ENCODE measurements at places on chromosomes 13 and 19.

DNA sequence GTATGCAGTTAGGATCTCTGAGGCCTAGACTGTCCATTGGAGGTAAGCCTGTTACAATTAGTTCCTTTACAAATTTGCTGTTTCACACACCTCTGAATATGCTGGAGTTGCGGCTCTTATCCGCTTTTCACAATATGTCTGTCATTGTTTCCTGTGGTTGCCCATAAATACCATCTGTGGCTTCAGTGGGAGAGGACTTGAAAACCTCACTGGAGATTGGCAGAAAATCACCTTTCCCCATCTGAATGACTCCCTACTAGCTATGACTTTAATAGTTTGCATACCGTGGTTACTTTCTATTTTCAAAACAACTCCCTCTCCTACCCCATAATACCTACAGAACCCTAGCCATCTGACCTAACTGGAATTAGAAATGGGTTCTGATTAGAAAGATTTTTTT lies 454.3 kb downstream of the PCDH17 start:
- DNase-seq = no peak

- DNase-seq = no peak
Measured at GRCh38 chr13:42007844-42008243, 40.6 kb upstream of the DGKH start.

DNA sequence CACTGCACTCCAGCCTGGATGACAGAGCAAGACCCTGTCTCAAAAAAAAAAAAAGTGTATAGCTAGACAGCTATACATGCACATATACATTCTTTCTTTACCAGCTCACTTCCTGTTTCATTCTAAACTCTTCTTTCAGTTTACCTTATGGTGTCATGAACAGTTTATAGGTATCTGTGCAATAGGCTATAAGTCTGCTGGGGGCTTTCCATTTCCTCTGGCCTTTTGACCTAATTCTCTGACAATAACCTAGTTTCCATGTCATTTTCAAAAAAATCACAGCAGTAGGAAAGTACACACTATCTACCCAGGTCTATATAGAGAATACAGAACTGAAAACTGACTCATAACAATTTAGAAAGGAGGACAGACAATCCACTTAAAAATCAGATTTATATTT lies 24.4 kb upstream of the URAD start:
- DNase-seq = no peak

DNA sequence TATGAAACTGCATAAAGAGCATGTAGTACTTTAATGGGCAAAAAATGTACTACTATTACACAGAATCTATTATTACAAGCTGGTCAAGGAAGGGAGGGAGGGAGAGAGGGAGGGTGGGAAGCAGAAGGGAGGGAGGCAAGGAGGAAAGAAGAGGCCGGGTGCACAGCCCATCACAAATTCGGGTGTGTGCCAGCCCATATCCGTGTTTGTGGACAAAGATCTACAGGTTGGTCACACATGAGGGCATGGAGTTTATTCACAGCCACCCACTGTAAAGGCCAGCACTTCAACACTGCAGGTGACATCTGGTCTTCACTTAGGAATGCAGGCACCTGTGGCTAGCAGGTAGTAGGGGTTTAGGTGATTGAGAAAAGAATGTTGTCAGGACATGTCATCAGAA lies 352.5 kb upstream of the NBEA start:
- DNase-seq = no peak

DNA sequence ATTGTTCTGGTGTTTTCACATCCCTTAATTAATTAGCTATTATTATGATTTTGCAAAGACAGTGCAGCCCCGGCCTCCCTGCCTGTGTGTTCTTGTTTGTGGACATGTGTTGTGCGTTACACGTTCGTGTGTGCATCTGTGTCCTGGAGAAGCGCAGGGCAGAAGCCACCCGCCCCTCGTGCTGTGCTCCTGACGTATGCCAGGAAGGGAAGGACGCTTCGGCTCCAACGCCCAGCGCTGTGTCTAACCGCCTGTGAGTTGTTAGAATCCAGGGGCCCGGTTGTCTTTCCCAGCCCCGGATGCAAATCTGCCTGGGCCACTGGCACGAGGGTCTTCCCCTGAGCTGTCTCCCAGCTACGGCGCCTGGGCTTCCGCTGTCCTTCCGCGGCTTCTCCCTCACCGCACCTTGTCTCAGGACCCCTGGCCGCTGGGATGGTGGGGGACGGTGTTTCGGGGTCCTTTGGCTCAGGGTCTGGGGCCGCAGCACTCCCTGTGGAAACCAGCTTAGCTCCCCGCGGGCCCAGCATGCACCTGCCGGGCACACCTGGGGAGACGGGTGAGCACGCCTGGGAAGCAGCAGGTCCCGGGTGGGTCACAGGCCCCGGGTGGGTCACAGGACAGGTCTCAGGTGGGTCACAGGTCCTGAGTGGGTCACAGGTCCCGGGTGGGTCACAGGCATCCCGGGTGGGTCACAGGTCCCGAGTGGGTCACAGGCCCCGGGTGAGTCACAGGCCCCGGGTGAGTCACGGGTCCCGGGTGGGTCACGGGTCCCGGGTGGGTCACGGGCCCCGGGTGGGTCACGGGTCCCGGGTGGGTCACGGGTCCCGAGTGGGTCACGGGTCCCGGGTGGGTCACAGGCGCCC lies 51.5 kb downstream of the GAS6 start:
- DNase-seq = no peak

- no peak for DNase-seq
Measured at GRCh38 chr13:80074143-80074752, 266.7 kb downstream of the SPRY2 start.

- DNase-seq = no peak
Measured at GRCh38 chr19:43997631-43998290, 5.0 kb upstream of the ZNF230 start.

DNA sequence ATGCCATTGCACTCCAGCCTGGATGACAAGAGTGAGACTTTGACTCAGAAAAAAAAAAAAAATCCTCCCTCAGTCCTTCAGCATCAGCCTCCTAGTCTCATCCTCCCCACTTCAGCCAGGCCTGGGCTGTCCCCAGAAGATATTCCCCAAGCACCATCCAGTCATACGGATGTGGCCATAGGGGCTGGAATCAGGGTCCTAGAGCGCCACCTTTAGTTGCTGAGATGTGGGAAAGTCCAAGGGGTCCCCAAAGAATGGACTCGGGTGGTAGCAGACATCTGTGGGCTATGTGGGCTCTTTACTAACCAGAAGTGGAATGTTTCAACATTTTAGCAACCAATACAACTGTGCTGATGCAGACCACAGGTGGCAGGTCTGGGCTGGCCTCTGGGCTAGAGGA lies 3.1 kb upstream of the TYROBP start:
- no peak for DNase-seq

GRCh38 chr13:110347535-110348308 lies 40.6 kb downstream of the COL4A2 start:
- DNase-seq = no peak

GRCh38 chr19:16554776-16555175 lies 12.5 kb upstream of the CHERP start:
- no peak for DNase-seq

DNA sequence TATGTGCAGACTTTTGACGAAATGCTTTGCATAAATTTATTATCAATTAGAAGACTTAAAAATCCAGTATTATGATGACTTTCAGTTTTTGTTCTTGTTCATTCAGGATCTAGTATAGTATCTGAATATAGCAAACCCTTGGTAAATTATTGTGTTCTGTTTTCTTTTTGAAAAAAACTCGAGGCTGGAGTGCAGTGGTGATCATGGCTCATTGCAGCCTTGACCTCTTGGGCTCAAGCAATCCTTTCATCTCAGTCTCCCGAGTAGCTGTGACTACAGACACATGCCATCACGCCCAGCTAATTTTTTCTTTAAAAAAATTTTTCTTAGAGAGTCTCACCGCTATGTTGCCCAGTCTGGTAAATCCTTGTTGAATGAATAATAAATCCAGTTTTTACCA lies 4.6 kb downstream of the FARP1 start:
- DNase-seq = no peak

- no peak for DNase-seq
Measured at GRCh38 chr19:41623360-41623759, 3.5 kb downstream of the CEACAM4 start.

DNA sequence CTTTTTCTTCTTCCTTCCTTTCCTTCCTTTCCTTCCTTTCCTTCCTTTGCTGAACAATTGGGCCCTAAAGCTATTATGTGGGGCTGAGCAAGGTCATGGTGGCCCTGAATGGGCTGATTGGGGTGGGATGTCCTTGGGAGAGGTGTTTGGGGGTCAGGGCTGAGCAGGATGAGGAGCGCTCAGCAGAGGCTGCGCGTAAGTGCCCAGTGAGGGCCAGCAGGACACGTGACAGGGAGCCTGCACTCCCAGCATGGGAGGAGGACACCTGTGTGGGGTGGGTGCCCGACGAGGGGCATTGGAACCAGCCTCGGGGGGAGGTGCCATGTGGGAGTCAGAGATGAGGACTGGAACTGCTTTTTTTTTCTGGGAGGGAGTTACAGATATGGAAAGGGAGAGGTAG lies 5.4 kb upstream of the LGALS7 start:
- DNase-seq = no peak

- DNase-seq = no peak
Measured at GRCh38 chr13:42539670-42540069, 34.3 kb upstream of the TNFSF11 start.

DNA sequence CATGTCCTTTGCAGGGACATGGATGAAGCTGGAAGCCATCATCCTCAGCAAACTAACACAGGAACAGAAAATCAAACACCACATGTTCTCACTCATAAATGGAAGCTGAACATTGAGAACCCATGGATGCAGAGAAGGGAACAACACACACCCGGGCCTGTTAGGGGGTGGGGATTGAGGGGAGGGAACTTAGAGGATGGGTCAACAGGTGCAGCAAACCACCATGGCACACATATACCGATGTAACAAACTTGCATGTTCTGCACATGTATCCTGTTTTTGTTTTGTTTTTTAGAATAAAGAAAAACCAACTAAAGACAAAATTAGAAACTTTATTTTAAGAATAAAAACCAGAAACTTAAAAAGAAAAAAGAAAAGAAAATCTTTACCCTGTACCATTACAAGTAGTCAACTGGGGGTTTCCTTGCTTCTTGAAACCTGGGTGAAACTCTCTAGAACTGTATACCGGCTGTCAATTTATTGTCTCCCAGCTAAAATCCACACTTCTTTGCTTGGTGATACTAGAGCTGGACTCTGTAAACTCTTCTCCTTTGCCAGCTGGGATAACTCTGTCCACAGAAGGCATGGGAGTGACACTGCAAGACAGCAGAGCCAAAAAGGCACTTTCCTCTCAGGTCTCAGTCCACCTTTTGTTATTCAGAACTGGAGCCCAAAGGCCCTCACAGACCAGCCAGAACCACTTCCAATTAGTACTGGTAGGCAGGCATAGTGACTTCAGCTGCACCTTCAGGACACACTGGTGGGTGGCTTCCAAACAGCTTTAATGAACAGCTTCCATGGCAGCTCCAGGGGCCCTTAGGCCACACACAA lies 9.0 kb downstream of the MICU2 start:
- no peak for DNase-seq

- DNase-seq = no peak
Measured at GRCh38 chr13:48391257-48391656, 21.7 kb downstream of the LPAR6 start.

DNA sequence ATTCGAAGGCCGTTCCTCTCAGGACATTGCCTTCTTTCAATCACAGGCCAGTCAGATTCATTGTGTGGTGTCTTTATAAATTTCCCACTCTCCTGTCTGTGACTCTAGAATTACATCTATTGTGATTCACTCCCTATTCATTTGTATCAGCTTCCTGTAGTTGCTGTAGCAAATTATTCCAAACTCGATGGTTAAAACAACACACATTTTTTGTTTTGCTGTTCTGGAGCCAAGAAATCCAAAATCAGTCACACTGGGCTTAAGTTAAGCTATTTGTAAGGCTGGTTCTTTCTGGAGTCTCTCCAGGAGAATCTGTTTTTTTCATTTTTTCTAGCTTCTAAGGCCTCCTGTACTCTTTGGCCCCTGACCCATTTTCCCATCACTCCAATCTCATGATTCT lies 1487.0 kb upstream of the SLC10A2 start:
- no peak for DNase-seq

GRCh38 chr19:38473201-38473600 lies 39.7 kb downstream of the RYR1 start:
- no peak for DNase-seq

DNA sequence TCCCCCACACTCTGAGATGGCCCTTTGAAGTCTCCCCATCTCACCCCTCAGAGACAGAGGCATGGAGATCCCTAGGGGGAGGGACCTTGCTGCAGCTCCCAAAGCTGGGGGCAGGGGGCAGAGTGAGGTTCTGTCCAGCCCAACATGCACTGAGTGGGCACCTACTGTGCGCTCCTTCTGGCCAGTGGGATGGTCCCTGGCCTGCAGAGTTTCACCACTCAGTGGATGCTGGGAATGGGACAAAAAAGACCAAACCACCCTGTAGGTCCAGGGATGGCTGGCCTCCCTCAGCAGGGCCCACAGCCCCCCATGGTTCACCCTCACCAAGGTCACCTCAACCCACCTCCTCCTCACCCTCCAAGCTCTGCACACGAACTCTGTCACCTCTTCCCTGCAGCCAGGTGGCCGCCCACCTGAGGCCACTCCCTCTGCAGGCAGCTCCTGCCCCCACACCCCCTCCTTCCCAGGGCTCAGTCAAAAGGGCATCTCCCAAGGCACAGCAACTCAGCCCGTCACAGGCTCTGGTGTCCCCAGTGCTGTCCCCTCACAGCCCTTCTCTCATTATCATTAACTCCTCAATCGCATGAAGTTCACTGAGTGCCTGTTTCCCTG lies 16.1 kb downstream of the CEACAM21 start:
- DNase-seq = no peak

DNA sequence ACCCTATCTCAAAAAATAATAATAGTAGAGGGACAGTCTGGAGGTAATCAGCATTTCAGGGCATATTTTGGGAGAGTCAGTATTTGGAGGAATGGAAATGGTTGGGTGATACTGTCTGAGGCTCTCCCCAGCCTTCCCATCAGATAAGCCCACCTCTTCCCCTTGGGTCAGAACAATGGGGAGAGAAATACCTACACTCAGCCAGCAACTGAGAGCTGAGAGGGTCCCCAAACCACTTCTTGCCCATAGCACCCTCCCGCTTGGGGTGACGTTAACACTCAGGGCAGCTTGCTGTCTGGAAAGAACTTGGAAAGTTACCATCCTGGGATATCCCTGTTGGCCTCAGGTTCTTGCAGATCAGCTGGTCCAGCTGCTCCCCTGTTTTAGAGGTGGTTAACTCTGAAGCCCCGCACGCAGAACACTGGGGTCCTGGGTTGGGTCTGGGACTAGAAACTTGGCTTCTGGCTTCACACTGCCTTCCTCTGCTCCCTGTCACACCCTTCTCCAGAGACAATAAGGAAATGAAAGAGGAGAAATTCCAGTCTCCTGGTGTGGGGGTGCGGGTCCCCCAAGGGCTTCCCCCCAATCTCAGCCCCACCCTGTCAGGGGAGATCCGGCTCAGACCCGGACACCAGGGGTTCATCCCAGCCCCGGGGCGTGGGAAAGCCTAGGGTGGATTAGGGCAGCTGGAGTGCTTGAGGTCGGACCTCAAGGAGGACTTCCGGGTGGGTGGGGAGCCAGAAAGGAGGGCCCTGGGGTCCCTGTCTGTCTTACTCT lies 2.5 kb downstream of the FOXA3 start:
- DNase-seq = no peak

- peak; percentile 34 for DNase-seq
Measured at GRCh38 chr19:43438291-43439031, 23.8 kb downstream of the TEX101 start.
